Left ventricle myocardium inferior (tissue), 1 donor: ENCODE measurements at places on chromosomes 4 and X. TPM values are rescaled to one million over a fixed set of nuclear protein-coding genes. Genes with fewer than 3 reads are reported as not detected.
A peak's percentile ranks its signal among the peaks of the same experiment; 100 is the strongest.

DNA sequence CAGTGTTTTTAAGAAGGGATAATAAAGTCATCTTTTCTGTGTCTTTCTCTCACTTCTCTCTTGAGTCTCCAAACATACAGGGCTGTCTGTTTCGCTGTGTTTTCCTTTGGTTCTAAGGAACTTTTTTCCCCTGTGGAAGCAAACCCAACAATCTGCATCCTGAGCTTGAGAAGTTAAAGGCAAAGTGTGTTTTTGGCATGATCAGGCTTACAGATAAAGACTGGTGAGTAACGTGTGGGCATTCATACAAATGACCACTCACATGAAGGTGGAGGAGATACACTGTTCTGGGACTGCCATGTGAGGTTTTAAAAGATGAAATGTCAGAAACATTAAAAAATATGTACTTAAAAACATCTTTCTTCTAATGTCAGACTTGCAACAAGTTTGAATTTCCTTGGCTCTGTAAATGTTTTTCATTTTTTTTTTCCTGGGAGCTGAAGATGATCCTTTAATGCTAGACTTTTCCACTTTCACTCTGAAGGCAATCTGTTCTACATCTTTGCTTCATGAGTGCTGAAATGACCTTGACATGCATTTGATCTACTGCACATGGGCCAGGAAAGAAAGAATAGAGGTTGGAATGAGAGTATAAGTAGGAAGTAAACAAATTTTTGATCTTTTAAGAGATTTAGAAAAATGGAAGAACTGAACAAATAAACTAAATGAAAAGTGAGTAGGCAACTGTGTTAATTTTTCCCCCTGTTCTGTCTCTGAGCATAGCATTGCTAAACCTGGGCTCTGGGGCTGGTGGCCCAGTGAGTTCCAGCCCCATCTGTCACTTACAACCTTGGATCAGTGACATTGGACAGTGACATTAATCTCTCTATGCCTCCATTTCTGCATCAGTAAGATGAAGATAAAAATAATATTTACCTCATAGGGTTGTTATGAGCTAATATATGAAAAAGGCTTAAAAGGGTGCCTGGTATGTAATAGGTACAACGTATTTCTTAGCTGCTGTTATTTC, 151.1 kb upstream of the TBC1D9 start:
- no peak for DNase-seq

GRCh38 chr4:154562697-154563254, at the start of gene FGB:
TSS of gene FGB (plus strand) at chr4:154563011. CDS start at chr4:154563019, 8 bp downstream.
- no peak for DNase-seq

GRCh38 chr4:79209081-79209480, 116.8 kb downstream of the NAA11 start:
- no peak for DNase-seq

Gene MAGEB6B
- not detected for total RNA-seq

GRCh38 chrX:120753413-120754251, 122.0 kb downstream of the CT47B1 start:
- no peak for DNase-seq

Gene PRDM8
- total RNA-seq: 0.66 TPM

- DNase-seq: peak; percentile 34
Measured at GRCh38 chr4:4969298-4969697, 50.0 kb downstream of the CYTL1 start.

Gene NLRP2B
- not detected for total RNA-seq

GRCh38 chr4:19575924-19576323, 675.8 kb upstream of the SLIT2 start:
- no peak for DNase-seq

DNA sequence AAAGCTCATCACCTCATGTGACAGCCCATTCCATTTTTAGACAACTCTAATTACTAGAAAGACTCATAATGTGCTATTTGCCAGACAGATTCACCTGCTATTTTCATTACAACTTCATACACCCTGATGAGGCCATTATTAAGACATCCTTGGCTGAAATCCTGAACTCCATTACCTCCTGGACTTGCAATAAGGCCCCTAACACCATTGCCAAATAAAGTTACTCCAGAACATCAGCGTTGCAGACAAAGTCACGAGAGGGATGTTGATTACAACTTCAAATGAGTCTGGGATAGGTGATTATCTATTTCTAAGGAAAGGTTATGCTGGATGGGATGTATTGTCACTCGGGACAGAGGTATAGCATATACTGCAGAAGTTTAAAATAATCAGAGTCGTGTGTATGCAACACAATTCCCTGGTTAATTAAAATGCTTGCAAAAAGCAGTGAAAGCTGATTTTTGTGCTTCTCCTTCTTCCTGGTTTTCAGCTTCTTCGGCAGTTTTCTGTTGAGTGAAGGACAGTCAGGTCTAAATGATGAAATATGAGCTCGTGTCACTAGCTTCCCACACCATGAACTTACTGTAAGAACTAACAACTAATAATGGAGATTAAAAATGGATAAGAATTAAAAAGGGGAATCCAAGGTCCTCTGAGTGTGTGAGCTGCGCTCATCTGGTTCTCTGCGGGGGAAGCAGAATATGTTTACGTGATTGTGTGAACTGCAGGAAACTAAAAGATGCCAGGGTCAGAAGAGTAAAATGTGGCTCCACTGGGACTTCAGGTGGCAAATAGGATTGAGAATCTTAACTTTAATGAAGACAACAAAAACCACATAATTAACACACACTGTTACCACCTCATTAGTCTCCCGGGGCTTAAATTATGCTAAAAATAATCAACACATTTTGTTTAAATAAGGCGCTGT, 17.6 kb upstream of the SOD3 start:
- no peak for DNase-seq

DNA sequence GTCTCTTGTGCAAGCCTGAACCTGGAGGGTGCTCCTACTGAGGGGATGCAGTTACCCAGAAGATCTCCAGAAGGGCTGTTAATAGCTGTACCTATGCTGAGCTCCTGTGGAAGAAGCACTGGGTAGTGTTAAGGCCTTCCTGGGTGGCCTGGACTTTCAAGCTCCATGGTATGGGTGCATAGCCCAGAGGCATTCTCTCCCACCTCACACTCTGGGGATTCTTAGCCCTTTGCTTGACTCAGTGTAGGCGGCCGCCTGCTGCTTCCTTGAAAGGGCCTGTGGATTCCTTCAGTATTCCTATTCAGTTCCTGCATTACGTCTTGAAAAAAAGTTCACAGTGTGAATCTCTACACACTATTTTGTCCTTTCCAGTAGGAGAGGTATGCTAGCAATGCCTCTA, 235.7 kb upstream of the MAGEB16 start:
- no peak for DNase-seq

Gene TLR8
- 0.85 TPM for total RNA-seq

DNA sequence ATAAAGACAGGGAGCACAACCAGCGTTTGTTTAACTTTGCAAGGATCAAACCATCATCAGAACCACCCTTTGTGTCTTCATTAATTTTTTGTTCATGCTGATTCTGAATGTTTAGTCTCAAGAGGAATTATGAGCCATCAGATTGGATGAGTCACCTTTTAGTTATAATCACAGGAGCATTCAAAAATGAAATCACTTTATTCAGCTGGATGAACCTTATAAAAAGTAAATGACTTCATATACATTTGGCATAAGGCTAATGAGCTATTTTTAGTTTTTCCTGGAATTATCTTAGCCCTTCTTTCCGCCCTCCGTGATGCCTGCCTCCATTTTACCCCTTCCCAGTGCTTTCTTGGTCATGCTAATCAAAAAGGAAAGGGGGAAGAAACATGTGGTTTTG, 103.6 kb downstream of the SORBS2 start:
- DNase-seq: no peak

DNA sequence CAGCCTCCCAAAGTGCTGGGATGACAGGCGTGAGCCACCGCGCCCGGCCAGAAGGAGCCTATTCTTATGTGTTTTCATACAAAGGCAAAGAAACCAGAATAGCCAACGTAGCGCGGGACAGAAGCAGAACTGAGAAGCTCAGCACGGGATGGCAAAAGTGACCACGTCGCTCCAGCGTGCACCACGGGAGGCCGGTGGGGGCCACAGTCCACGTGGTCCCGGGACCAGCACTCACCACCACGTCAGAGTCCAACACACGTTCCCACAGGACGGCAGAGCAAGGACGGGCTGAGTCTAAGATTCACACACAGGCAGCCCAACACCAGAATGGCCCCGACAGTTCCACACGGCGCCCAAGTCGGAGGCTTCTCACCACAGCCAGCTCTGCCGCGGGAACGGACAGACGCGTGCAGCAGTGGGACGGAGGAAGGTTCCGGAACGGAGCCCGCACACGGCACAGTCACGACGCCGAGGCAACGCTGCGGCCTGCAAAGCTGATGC, 18.8 kb upstream of the GTPBP6 start:
- peak; percentile 9 for DNase-seq

GRCh38 chr4:120718979-120719566, 203.5 kb downstream of the PRDM5 start:
- no peak for DNase-seq

Gene PNMA6A
- 1.4 TPM for total RNA-seq

Gene SLC4A4
- total RNA-seq: 29.8 TPM

GRCh38 chrX:11836284-11836683, 78.2 kb downstream of the MSL3 start:
- no peak for DNase-seq

DNA sequence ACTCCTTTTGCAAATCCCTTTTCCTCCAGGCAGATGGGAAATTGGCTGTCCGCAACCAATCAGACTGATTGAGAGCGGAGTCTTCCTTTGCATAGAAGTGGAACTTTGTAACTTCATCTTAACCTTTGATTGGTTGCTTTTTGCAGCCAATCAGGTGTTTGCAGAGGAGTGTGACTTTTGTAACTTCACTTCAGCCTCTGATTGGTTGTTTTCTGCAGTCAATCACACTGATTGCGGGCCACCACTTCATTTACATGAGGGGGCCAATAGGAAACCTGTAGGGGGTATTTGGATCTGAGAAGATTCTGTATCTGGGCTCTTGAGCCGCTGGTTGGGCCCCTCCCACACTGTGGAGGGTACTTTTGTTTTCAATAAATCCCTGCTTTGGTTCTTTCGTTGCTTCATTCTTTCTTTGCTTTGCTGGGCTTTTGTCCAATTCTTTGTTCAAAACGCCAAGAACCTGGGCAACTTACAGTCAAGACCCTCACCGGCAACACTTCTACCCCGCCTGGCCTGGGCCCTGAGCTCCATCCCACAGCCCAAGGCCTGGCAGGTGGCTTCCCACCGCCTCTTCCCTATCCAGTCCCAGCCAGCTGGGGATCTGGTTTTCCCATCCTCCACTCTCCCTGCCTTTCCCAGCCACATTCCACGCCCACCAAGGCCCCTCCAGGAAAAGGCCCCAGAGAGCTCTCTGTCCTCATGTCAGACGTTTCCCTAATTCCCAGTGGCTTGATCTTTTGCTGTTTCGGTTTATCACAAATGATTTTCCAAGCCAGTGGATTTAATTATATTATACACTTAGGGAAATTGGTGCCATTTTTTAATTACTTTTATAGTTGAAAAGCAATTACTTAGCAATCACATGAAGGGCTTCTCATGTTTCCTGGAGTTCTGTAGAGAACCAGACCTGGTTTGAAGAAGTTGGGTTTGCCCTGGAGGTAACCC, 110.2 kb upstream of the STX18 start:
- DNase-seq: no peak

DNA sequence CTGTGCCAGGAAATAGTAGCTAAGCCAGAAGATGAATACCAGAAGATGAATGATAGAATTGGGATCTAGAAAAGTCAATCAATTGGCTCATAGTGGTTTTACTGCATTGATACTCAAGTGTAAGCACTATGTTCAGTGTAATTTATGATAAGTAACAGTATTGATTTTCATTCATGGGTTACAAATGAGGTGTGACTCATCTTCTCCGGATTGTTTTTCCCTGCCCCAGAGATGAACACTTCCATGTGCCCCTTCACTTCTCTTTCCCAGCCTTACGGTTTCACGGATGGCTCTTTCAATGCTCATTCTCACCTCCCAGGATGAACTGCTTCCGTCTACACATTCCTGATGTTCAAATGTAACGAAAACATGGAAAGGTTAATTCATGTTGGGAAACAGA, 9.8 kb upstream of the GUCY1B1 start:
- DNase-seq: no peak

Gene TAF7L
- total RNA-seq: 0.08 TPM

Gene PAGE2
- not detected for total RNA-seq

Gene FUNDC2
- 364 TPM for total RNA-seq

Gene SMARCAD1
- 9.5 TPM for total RNA-seq

DNA sequence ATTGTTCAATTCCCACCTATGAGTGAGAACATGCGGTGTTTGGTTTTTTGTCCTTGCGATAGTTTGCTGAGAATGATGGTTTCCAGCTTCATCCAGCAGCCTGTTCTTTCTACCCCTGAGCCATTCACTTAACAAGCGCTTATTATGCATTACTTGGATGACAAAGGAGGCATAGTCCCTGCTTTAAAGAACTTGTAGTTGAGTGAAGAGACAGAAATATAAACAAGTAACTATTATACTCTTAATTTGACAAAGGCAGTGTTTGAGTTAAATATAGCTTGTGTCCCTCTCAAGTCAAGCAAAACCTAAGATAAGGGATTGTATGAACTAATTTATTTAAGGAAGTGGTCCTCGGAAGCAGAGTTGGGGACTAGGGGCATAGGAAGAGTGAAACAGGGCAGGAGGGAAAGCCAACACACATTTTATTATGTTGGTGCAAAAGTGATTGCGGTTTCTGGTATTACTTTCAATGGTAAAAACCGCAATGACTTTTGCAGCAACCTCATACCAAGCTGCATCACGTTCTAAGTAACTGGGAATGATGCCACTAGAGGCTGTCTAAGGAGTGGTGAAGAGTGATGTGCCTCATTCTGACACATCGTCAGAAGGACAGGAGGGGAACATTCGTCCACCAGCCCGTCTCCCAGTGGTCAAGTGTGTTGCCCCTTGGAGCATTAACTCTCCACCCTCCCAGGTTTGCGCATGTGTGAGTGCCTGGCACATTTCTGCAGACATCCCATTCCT, 41.8 kb downstream of the QDPR start:
- DNase-seq: no peak

DNA sequence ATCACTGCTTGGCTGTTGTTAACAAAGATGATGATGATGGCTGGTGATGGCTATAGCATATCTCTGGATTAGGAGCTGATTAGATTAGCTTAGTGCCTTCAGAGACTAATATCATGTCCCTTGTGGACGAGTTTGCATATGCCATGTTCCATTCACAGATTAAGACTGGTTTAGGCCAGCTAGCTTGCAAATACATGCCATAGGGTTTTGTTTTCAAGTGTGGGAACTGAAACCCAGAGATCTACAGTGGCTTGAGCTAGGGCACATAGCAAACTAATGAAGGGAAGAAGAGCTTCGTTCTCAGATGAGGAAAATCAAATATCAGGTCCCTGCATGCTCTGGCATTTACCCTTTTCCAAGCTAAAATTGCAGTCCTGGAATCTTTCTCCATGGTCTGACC, 492.3 kb downstream of the MAGEE1 start:
- no peak for DNase-seq

Gene HHIP
- total RNA-seq: not detected

Gene SPARCL1
- total RNA-seq: 292 TPM

- peak; percentile 19 for DNase-seq
Measured at GRCh38 chrX:75784680-75785491, at the start of gene MAGEE2. TSS of gene MAGEE2 (minus strand) at chrX:75785254. CDS start at chrX:75785051, 203 bp downstream.

GRCh38 chr4:128454881-128455280, 167.3 kb upstream of the PGRMC2 start:
- no peak for DNase-seq

GRCh38 chrX:55521687-55522086, 32.0 kb upstream of the USP51 start:
- DNase-seq: no peak

Gene FGFR3
- total RNA-seq: 3.5 TPM

Gene DMRTC1B
- not detected for total RNA-seq
